Thymus (tissue), 14 donors: ENCODE measurements at places on chromosomes 7 and 10. TPM values are rescaled to one million over a fixed set of nuclear protein-coding genes. Genes with fewer than 3 reads are reported as not detected.
A peak's percentile ranks its signal among the peaks of the same experiment; 100 is the strongest.

The SH2D4B gene
- total RNA-seq: 0.09 TPM

- no peak overlapping the region for H3K4me3 ChIP-seq
- no peak for DNase-seq
- no peaks in the 10 kb centered on the region for H3K4me1 ChIP-seq
- no peaks in the 10 kb centered on the region for H3K27me3 ChIP-seq
Measured at GRCh38 chr10:17989908-17990767, 38.4 kb downstream of the SLC39A12 start.

DNA sequence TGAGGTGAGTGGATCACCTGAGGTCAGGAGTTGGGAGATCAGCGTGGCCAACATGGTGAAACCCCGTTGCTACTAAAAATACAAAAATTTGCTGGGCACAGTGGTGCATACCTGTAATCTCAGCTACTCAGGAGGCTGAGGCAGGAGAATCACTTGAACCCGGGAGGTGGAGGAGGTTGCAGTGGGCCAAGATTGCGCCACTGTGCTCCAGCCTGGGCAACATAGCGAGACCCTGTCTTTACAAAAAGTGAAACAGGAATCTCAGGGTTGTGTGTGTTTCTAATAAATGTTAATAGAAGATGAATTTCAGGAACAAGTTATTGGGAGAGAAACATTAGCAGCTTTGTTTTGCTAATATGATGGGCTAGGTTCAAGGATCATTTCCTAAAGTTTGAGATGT, 19.9 kb downstream of the PPP2R2D start:
- H3K4me1 ChIP-seq: no peaks in the 10 kb centered on the region
- no peak overlapping the region for H3K27ac ChIP-seq
- no peaks in the 10 kb centered on the region for H3K36me3 ChIP-seq
- no peak overlapping the region for H3K4me3 ChIP-seq

- H3K27ac ChIP-seq: no peak overlapping the region
- H3K36me3 ChIP-seq: no peaks in the 10 kb centered on the region
- no peak overlapping the region for H3K4me3 ChIP-seq
- no peaks in the 10 kb centered on the region for H3K4me1 ChIP-seq
- no peak for DNase-seq
Measured at GRCh38 chr10:60377955-60378354, 11.7 kb downstream of the ANK3 start.

- H3K27me3 ChIP-seq: no peaks in the 10 kb centered on the region
- no peaks in the 10 kb centered on the region for H3K36me3 ChIP-seq
Measured at GRCh38 chr7:85111761-85112160, 75.1 kb downstream of the SEMA3D start.

The ZNF22 gene
- total RNA-seq: 83.1 TPM

The ASB10 gene
- total RNA-seq: not detected

The EVX1 gene
- total RNA-seq: not detected

DNA sequence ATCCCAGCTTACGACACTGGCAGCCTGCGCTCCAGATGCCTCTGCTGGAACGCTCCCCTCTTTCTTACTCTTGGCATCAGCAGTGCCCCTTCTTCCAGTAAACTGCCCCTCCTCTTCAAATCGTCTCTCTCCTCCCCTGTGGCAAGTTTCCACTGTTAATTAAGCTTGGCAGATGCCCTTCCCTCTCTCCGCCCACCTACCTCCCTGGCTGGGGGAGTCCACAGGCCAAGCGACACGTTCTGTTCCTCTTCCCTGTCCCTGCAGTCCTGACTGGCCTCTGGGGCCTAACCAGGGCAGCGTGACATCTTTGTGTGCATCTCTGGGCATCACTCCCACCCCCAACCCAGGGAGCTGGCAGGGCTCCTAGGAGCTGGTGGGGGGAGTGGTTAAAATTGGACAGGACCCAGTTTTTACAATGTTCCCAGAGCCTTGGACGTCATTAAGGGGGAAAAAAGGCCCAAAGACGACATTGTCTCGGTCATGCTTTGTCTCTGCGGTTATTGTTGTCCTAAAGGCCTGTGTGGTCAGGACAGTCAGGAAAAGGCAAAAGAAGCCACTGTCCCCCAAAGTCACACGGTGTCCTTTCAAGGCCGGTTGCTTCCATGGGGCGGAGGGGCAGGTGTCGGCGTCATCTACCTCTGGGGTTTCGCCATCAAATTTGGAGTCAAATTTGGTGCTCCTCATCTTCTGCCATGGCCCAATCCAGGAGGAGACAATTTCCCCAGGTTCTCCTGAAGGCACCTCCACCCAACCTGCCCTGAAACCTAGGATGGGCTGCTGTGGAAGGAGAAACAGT, 54.2 kb downstream of the DLG5 start:
- H3K27me3 ChIP-seq: no peaks in the 10 kb centered on the region
- no peak overlapping the region for H3K27ac ChIP-seq
- no peaks in the 10 kb centered on the region for H3K36me3 ChIP-seq
- peaks cover 15% of the 10 kb centered on the region for H3K4me1 ChIP-seq

The C10orf53 gene
- total RNA-seq: not detected

The TBX20 gene
- total RNA-seq: 0.09 TPM

The ZP3 gene
- total RNA-seq: 1.6 TPM

DNA sequence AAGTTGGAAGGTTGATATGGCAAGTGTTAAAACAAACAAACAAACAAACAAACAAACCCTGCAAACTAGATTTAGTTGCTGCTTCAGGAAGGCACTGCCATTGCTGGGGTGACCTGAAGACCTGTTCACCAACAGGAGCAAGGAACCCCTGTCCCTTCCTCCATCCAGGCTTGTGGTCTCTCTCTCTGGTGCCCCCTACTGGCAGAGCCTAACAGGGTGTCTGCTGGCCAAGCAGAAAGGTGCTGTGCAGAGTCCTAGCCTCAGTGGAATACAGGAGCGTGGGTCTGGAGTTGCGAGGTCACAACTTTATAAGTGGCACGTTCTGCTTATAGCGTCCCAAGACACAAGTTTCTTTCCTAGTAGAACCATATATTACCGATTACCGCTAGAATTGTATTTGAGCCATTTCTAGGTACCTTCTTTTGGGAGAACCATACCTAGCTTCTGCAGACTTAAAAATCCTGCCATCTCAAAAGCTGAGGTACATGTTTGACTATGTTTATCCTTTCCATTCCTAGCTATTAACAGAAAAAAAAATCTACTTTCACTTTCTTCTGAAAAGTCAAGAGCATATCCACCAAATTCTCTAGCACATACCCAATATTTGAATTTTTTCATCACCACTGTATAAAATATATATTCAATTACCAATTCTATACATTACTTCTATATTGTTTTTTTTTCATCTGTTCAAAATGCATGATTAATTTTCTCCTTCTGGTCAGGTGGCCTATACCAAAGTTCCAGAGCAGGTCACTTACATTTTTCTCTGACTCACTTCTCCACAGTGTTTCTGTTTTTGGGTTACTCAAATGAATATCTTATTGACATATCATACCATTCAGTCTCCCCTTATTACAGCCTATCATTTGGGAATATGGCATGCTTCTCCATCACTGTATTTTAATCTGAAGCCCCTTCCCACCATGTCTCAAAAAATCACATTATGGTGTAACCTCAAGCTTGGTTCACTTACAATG, 29.1 kb upstream of the CALD1 start:
- no peaks in the 10 kb centered on the region for H3K4me1 ChIP-seq
- H3K36me3 ChIP-seq: no peaks in the 10 kb centered on the region
- no peaks in the 10 kb centered on the region for H3K27me3 ChIP-seq

- no peaks in the 10 kb centered on the region for H3K27me3 ChIP-seq
- H3K4me3 ChIP-seq: peak overlapping the region; percentile 56
- no peaks in the 10 kb centered on the region for H3K36me3 ChIP-seq
- no peak overlapping the region for H3K27ac ChIP-seq
- DNase-seq: peak; percentile 79
- H3K4me1 ChIP-seq: peaks cover 17% of the 10 kb centered on the region
Measured at GRCh38 chr10:128210215-128211063, 84.2 kb upstream of the MKI67 start.

The HGF gene
- total RNA-seq: 1.2 TPM

DNA sequence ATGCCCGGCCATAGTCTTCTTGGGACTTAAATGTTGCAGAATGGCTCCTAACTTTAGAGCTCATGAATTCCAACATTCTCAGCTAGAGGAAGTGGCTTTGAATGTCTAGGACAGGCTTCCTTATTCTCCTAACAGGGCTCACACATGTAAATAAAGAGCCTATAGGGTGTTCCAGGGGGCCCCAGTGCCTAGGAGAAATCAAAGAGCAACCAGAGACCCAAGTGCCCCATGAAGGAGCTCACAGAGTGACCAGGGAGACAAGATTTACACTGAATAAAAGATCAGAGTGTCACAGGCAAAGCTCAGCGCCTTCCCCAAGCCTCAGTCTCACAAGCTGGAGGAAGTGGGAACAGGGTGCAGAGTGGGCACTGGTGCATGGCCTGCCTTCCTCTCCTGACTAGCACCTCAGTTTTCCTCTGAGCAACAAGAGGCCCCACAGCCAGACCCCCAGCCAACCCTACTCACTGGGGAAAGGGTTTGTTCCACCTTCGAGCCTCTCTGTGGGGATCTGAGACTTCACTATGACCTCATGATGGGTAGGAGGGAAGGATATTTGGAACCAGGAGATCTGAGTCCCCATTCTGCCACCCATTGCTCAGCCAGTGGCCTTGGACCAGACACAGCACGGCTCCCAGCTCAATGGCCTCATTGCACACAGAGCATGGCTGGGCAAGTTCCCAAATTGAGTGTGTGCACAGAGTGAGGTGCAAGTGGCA, 16.0 kb downstream of the TMEM273 start:
- DNase-seq: no peak
- H3K4me3 ChIP-seq: no peak overlapping the region
- H3K27ac ChIP-seq: no peak overlapping the region
- no peaks in the 10 kb centered on the region for H3K36me3 ChIP-seq
- peaks cover 11% of the 10 kb centered on the region for H3K4me1 ChIP-seq

GRCh38 chr7:46189255-46189790, 268.3 kb upstream of the IGFBP3 start:
- H3K4me1 ChIP-seq: no peaks in the 10 kb centered on the region
- no peak overlapping the region for H3K4me3 ChIP-seq
- H3K27ac ChIP-seq: no peak overlapping the region
- no peaks in the 10 kb centered on the region for H3K27me3 ChIP-seq
- DNase-seq: no peak

The ANKRD7 gene
- total RNA-seq: 0.38 TPM

The OPALIN gene
- under 0.01 TPM for total RNA-seq

DNA sequence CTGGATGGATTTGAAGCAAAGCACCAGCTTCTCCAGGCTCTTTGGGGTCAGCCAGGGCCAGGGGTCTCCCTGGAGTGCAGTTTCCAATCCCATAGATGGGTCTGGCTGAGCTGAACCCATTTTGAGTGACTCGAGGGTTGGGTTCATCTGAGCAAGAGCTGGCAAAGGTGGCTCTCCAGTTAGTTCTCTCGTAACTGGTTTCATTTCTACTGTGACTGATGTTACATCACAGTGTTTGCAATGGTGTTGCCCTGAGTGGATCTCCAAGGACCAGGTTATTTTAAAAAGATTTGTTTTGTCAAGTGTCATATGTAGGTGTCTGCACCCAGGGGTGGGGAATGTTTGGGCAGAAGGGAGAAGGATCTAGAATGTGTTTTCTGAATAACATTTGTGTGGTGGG, 14.2 kb downstream of the LEP start:
- no peaks in the 10 kb centered on the region for H3K4me1 ChIP-seq
- H3K27ac ChIP-seq: no peak overlapping the region
- H3K4me3 ChIP-seq: no peak overlapping the region
- no peak for DNase-seq

The SYCE1 gene
- total RNA-seq: not detected

DNA sequence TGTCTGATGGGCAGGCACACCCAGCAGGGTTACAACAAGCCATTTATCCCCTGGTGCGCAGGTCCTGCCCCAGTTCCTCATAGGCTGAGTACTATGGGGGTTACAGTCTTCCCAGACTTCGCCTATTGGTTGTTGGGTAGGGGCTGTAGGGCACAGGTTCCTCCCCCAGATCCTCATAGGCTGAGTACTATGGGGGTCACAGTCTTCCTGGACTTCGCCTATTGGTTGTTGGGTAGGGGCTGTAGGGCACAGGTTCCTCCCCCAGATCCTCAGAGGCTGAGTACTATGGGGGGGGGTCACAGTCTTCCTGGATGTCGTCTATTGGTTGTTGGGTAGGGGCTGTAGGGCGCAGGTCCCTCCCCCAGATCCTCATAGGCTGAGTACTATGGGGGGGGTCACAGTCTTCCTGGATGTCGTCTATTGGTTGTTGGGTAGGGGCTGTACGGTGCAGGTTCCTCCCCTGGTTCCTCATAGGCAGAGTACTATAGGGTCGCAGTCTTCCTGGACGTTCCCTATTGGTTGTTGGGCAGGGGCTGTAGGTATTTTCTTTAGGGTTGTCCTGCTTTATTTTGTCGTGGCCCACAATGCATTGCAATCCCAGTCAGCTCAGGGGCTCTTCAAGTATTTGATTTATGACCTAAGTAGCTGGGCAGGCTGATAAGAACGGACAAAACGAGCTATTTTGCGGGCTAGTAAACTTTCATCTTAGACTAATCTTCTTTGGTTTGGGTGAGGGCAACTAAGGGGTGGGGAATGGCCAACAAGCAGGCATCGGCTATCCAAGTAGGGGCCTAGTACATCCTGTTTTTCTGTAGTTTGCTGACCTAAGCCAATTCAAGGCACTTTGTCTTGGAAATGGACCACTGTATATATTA, 3.4 kb downstream of the LRRC27 start:
- no peak overlapping the region for H3K27ac ChIP-seq
- H3K4me3 ChIP-seq: no peak overlapping the region
- H3K36me3 ChIP-seq: no peaks in the 10 kb centered on the region
- peaks cover 45% of the 10 kb centered on the region for H3K4me1 ChIP-seq

DNA sequence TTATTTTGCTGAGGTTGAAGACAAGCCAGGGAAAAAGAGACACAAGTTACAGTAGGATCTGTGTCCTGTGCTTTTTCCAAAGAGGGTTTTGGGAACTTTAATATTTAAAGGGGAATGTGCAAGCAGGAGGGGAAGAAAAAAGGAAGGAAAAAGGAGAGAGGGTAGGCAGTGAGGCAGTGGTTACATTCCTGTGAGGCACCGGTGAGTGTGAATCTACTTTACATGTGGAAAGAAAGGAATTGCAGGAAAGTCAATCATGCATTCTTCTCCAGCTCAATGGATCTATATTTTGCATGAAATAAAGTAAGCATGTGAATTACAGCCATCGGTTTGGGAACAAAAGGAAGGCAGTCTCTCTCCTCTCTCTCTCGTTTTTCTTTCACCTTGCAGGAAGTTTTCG, 12.6 kb upstream of the DYNC2I1 start:
- no peak overlapping the region for H3K4me3 ChIP-seq
- H3K27me3 ChIP-seq: no peaks in the 10 kb centered on the region
- no peak overlapping the region for H3K27ac ChIP-seq
- H3K36me3 ChIP-seq: no peaks in the 10 kb centered on the region
- DNase-seq: no peak
